ENCODE measurements at places on chromosomes 3 and 15. TPM values are rescaled to one million over a fixed set of nuclear protein-coding genes. Genes with fewer than 3 reads are reported as not detected.

GRCh38 chr3:171965067-171965712 is 74.2 kb upstream of the FNDC3B start:
- DNase-seq: no peak

Gene CYP1A2
- total RNA-seq: not detected

GRCh38 chr3:42764115-42764514 is 8.9 kb downstream of the CCDC13 start:
- DNase-seq: no peak

DNA sequence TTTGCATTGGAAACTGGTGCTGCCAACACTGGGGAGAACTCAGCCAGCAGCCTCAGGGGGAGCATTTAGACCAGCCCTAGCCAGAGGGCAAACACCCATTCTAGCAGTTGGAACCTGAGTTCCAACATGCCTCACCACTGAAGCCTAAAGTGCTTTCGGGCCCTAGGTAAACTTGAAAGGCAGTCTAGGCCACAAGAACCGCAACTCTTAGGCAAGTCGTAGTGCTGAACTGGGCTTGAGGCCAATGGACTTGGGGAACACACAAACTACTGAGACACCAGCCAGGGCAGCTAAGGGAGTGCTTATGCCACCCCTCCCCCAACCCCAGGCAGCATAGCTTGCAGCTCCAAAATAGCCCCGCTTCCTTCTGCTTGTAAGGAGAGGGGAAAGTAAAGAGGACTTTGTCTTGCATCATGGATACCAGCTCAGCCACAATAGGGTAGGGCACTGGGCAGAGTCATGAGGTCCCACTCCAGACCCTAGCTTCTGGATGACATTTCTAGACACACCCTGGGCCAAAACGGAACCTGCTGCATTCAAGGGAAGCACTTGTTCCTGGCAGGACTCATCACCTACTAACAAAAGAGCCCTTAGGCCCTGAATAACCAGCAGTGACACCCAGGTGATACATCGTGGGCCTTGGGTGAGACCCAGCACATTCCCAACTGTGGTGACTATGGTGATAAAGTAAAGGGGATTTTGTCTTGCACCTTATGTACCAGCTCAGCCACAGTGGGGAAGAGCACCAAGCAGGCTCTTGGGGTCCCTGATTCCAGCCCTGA is 37.3 kb upstream of the TEX9 start:
- no peak for DNase-seq

DNA sequence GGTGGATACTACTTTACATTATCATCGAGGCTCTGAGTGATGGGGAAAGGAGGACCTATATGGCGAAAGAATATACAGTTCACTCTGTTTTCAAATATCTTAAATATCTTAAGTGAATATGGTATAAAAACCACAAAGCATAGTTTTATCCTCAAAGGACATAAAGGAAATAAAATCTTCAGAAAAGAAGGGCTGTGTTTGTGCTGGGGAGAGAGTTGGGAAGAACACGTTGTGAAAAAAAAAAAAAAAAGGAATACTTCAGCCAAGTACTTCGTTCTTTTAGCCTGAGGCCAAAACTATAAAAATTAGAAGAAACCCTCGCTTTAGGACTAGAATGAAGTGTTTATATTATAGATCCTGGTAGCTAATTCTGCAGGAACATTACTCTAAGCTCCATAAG is 10.2 kb upstream of the TMEM212 start:
- DNase-seq: no peak

Gene CYP8B1
- not detected for total RNA-seq

Gene FAM43A
- 22.4 TPM for total RNA-seq

Gene STRA6
- total RNA-seq: 21.9 TPM

DNA sequence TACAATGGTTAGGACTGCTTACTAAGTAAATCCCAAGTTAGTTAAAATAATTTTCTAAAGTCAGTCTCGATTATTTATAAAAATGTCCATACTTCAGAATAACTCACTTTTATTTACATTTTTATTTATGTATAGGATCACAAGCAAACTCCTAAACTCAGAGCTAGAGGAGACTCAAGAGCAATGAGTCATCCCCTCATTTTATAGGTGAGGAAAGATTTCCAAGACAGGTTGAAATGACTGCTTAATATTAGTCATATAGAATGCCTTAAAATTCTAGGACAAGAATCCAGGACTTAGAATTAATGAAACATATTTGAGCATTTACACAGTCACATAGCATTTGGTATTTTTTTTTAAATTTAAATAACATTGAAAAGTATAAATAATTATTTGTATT is 983.8 kb downstream of the SI start:
- no peak for DNase-seq

GRCh38 chr3:185931777-185932612 is 5.8 kb downstream of the TRA2B start:
- no peak for DNase-seq

- no peak for DNase-seq
Measured at GRCh38 chr3:194494951-194495374, 8.2 kb upstream of the ATP13A3 start.

Gene FOXB1
- total RNA-seq: not detected

GRCh38 chr3:126753191-126754160 is 49.4 kb downstream of the CHCHD6 start:
- DNase-seq: peak; percentile 62

GRCh38 chr3:81728766-81729544 is 32.5 kb downstream of the GBE1 start:
- no peak for DNase-seq

- peak; percentile 66 for DNase-seq
Measured at GRCh38 chr3:8500319-8500988, 1.2 kb upstream of the LMCD1 start.

- no peak for DNase-seq
Measured at GRCh38 chr3:151101270-151101969, 16.0 kb downstream of the MED12L start.

DNA sequence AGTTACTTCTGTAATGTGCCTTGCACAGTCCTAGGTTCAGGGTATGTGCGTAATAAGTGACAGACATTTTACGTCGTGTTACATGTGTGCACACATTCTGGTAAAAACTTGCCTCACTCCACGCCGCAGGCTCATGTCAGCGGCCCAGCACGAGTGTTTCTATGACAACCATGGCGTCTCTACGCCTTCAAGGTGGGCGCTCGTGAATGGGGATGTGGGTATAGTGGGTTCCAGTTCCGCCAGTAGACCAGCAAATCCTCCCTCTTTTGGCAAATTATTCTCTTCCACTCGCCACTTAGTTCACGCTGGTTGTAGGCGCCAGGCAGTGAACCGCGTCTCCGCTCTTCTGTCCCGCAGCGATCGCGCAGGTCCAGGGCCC is 40.3 kb downstream of the CHST14 start:
- DNase-seq: no peak

Gene WDR93
- total RNA-seq: not detected

DNA sequence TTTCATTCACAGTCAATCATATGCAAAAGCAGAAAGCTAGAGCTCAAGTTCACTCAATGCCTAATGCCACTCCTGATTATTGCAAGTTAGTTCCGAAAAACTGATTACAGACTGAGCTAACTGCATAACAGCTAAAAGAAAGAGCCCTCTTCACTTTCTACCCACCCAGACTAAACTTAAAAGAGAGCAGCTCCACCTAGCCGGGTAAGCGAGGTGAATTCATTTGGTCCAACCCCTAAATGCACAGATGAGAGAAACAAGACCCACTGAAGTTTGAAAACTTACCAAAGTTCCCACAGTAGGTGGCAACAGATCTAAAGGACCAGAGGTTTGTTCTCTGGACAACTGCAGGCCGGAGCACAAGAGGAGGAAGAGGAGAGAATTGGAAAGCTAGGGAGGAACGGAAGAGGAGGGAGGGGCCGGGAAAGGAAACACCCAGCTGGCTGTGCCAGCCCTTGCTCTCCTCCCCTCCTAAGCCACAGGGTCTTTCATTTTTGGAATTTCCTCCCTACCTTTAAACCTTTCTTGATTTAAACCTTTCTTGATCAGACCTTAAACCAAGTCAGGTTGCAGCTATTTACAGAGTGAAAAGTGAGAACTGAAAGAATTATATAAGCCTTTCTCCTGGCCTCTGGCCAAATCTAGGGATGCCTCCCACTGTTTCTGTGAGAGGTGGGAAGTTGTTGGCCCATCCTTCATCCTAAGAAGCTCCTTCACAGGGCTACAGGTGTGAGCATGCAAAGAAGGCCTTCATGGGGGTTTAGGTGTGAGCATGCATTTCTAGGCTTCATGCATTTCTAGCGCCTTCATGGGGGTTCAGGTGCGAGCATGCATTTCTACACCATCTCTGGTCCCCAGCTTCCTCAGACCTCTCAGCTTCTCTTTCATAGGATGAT is 114.7 kb upstream of the LMOD3 start:
- no peak for DNase-seq

Gene MUC13
- not detected for total RNA-seq

- DNase-seq: no peak
Measured at GRCh38 chr3:129358177-129358771, 70.2 kb downstream of the EFCAB12 start.

Gene GBE1
- 35.5 TPM for total RNA-seq

DNA sequence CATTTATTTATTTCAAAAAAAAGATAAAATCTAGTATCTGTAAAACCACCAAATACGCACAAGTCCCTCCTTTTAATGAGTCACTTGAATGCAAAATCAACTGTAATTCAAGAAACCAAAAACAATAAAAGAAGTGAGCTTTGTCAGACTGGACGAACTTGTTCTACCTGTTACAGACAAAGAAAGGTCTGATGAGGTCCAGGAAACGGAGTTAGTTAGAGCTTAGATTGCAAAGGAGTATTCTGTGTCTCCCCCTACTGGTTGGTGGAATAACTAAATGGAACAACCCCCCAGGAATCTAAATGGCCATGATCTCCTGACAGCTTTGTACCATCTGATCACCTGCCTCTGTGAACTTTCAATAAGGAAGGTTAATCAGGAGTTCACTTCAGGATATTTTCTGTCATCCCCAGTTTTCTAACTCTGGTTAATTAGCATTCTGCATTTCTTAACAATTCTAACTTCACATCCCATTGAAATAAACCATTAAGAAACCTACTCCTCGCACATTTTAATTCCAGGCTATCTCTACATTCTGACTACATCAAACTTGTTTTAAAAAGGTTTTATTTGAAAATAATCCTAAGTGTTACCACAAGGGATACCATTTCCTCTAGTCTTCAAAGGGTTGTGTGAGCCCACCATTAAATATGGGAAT is 333.0 kb upstream of the SATB1 start:
- peak; percentile 87 for DNase-seq
